ENCODE measurements at places on chromosomes 2 and 18. TPM values are rescaled to one million over a fixed set of nuclear protein-coding genes. Genes with fewer than 3 reads are reported as not detected.

The RBM44 gene
- total RNA-seq, result not detected

The MTCL1 gene
- total RNA-seq, result 28.3 TPM

DNA sequence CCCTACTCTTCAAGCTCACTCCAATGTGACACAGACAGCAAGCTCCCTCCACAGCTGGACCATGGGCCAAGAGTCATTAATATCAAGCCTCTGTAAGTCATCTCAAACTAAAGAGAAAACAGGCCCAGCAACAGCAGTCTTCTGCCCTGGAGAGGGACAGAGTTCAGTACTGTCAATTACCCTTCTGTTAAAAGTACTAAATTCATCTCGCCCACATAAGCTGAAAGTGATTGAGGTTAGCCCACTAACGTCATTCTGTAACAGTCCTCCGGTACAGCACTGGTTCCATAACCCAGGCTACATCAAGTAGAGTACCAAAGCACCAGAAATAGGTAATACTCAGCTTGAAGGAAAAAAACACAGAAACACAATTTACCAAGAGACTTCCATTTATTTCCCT, 25.9 kb downstream of the THADA start:
- no peaks in the 10 kb centered on the region for H3K4me1 ChIP-seq
- H3K27me3 ChIP-seq, result no peaks in the 10 kb centered on the region

The MALL gene
- 22.9 TPM for total RNA-seq

DNA sequence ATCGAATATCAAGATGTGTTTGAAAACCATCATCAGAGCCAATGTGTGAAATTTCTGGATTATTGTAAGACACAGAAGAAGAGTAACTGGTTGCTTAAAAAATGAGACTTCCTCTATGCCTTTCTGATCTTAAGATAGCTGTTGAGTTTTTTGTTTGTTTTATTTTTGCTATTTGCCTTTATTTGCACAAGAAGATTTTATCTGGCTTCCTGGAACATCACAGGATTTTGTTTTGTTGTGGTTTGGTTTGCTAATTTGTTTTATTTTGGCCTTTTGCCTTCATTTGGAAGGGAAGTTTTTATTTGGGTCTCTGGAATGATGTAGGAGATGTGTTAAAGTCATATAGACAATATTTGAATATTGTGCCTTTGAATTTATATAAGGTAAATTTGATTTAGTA, 3.9 kb upstream of the CYTIP start:
- H3K27ac ChIP-seq, result no peak overlapping the region
- no peak overlapping the region for H3K4me3 ChIP-seq
- H3K36me3 ChIP-seq, result no peaks in the 10 kb centered on the region
- no peaks in the 10 kb centered on the region for H3K27me3 ChIP-seq
- 0 out of 2 replicates have a peak, but pooled peaks cover 6% of the 10 kb centered on the region for H3K4me1 ChIP-seq
- DNase-seq, result no peak

The GKN1 gene
- total RNA-seq, result not detected

The C1QL2 gene
- total RNA-seq, result not detected

GRCh38 chr2:217387776-217388387, 528.0 kb upstream of the TNP1 start:
- no peak overlapping the region for H3K27ac ChIP-seq
- H3K36me3 ChIP-seq, result no peaks in the 10 kb centered on the region
- H3K4me3 ChIP-seq, result no peak overlapping the region
- DNase-seq, result no peak

The ASPRV1 gene
- total RNA-seq, result 0.66 TPM

The TOGARAM2 gene
- total RNA-seq, result 0.61 TPM

DNA sequence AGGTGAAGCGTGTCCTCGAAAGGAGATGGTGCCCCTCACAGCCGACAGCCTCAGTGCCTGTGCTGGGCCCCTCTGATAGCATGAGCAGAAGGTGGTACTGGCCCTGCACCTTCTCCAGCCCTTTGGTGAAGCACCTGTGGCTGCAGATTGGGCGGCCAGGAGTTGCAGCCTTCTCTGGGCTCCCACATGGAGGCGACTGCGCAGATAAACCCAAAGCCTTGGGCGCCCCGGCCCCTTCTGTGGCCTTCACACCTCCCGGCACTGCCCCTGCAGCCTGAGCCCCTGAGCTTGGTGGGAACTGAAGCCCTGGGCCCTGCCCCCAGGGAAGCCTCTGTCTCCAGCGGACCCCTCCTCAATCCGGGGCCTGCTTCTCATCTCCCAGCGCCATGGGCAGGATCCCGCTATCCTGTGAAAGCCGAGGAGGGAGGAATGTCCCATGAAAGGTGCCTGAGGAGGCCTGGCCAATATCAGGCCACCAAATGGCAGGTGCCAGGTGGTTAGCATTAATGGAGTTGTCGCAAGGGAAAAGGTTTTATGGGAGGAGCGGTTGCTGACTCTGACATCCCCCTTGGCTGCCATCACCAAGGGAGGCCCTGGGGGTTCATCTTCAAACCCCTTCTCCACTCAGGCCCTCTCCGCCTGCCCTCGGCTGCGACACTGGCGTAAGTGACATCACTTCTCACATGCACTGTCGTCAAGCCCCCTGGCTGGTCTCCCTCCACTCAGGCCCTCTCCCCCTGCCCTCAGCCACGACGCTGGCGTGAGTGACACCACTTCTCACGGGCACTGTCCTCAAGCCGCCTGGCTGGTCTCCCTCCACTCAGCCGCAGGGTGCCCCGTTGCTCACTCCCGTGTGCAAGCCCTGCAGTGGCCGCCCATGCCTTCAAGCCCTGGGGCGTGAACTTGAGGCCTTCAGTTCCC, 62.4 kb downstream of the DDX1 start:
- no peak for DNase-seq
- no peak overlapping the region for H3K27ac ChIP-seq
- H3K4me3 ChIP-seq, result no peak overlapping the region
- H3K4me1 ChIP-seq, result no peaks in the 10 kb centered on the region
- no peaks in the 10 kb centered on the region for H3K27me3 ChIP-seq
- H3K36me3 ChIP-seq, result no peaks in the 10 kb centered on the region

The CACNB4 gene
- total RNA-seq, result 1.00 TPM

GRCh38 chr2:11812466-11813248, 66.2 kb downstream of the LPIN1 start:
- no peaks in the 10 kb centered on the region for H3K27me3 ChIP-seq
- H3K36me3 ChIP-seq, result peaks cover 1% of the 10 kb centered on the region
- H3K4me3 ChIP-seq, result no peak overlapping the region

The CAPN14 gene
- total RNA-seq, result 0.23 TPM
